Smooth muscle cell of the umbilical artery (primary cell): ENCODE measurements at places on chromosomes 4 and X. TPM values are rescaled to one million over a fixed set of nuclear protein-coding genes. Genes with fewer than 3 reads are reported as not detected.

Gene MAGEA1
- total RNA-seq, result not detected in 2 replicates

Gene USP17L13
- total RNA-seq, result not detected in 2 replicates

Gene ERAS
- not detected in 2 replicates for total RNA-seq

Gene SYN1
- under 0.01 and 0.14 TPM in 2 replicates for total RNA-seq

Gene ANXA3
- total RNA-seq, result 5.9 and 9.3 TPM in 2 replicates

Gene NXF2B
- total RNA-seq, result not detected in 2 replicates

Gene CSAG2
- total RNA-seq, result not detected in 2 replicates

Gene STATH
- not detected in 2 replicates for total RNA-seq

Gene DMP1
- not detected in 2 replicates for total RNA-seq

Gene SNX25
- 112 and 133 TPM in 2 replicates for total RNA-seq

Gene CHRNA9
- not detected in 2 replicates for total RNA-seq

Gene SCML1
- total RNA-seq, result 5.0 and 5.5 TPM in 2 replicates

Gene FAM114A1
- total RNA-seq, result 437 and 526 TPM in 2 replicates
